ENCODE measurements at places on chromosomes 4 and X.

- DNase-seq, result no peak
Observed at GRCh38 chr4:189809241-189809735, 131.4 kb upstream of the FRG1 start.

- DNase-seq, result no peak
Observed at GRCh38 chrX:29274517-29274916, 687.3 kb downstream of the IL1RAPL1 start.

GRCh38 chrX:78331708-78332107, 4.3 kb upstream of the CYSLTR1 start:
- no peak for DNase-seq

GRCh38 chrX:133495464-133496391, 80.4 kb upstream of the GPC4 start:
- no peak for DNase-seq

- DNase-seq, result peak; percentile 28
Observed at GRCh38 chrX:30657196-30658161, 4.3 kb downstream of the GK start.

DNA sequence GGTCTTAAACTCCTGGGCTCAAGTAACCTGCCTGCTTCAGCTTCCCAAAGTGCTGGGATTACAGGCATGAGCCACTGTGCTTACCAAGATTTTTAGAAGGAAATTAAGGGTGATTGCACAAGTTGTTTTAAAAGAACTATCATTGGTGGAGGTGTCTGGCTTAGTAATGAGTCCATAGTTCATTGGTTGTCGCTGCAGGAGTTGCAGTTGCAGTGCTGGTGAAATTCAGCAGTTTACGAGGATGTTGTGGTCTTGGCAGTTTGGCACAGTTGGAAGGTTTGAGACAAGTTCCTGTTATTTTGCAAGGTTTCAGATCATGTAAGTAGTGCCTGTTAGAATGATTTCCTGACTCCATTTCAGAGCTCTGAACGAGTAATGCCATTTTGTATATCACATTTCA, 48.1 kb downstream of the RAB40AL start:
- peak; percentile 40 for DNase-seq

DNA sequence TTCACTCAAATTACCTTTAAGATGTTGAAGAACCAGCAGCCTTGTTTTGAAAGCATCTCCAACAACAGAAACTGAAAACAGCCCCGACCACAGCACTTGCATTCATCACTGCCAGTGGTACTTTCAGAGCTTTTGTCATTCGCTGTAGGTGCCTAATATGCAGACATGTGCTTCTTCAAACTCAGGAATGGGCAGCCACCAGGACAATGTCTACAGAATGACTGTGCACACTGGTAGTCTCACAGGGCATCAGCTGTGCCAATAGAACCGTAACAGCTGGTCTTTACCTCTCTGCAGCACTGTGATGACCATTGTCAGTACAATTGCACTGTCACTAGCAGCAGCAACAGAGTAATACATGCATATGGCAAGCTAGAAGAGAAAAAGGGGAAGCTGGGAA, 1149.7 kb downstream of the STPG2 start:
- DNase-seq, result no peak

DNA sequence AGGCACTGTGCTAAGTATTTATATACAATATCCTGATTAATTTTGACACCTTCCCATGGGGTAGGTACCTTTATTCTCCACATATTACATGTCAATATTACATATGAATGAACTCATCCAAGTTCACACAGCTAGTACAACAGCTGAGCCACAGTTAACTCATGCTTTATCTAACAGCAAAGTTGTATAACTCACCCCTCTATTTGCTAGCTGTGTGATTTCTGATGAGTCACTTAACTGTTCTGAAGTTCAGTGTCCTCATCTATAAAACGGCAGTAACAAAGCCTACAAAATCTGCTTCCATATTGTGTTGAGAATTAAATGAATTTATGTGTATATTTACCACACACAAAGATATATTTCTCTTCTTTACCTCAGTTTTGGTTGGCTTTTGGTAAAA, 48.2 kb upstream of the KDR start:
- no peak for DNase-seq

DNA sequence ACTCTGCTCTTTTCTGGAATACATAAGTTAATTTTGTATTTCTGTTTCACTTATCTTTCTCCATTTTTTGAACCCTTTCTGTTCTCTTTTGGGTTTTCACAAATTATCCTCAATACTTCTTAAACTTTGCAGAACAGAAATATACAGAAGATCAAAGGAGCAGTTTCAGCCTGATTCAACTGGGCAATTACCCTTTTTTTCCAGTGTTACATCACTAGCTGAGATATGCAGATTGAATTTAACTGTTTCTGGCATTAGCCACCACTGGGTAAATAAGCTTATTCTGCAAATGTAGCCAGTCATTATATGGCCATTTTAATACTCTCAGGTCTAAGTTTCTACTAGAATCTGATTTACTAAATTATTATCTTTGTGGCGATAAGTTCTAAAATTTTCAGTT, 66.9 kb upstream of the GRID2 start:
- DNase-seq, result no peak

DNA sequence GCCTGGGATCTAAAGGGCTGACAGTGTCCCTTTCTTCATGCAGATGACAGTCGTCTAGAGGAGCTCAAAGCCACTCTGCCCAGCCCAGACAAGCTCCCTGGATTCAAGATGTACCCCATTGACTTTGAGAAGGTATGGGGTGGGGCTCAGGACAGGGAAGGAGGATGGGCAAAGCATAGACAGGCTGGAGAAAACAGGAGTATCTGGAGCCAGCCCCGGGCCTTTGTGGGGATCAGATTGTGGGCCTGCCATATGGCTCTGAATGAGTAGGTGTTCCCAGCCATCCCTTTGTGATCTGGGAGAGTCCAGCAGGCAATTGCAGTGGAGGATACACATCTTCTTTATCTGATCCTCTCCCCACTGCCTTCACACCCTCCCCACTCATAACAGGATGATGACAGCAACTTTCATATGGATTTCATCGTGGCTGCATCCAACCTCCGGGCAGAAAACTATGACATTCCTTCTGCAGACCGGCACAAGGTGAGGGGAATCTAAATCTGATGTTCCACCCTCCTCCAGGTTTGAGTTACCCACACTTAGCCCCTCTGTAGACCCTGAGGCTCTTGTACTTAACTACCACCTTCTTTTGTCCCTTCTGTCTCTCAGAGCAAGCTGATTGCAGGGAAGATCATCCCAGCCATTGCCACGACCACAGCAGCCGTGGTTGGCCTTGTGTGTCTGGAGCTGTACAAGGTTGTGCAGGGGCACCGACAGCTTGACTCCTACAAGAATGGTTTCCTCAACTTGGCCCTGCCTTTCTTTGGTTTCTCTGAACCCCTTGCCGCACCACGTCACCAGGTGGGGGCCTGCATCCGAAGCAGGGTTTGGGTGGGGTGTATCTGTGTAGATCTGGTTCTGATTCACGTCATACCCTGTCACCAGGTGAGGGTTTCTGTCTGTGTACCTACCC, 5.8 kb upstream of the CDK16 start:
- DNase-seq, result no peak

GRCh38 chr4:101037249-101037648, 310.1 kb downstream of the PPP3CA start:
- DNase-seq, result no peak

GRCh38 chrX:109623997-109624396, 975 bp downstream of the KCNE5 start:
- DNase-seq, result no peak

- DNase-seq, result no peak
Observed at GRCh38 chrX:110173192-110174175, 144.4 kb downstream of the AMMECR1 start.

DNA sequence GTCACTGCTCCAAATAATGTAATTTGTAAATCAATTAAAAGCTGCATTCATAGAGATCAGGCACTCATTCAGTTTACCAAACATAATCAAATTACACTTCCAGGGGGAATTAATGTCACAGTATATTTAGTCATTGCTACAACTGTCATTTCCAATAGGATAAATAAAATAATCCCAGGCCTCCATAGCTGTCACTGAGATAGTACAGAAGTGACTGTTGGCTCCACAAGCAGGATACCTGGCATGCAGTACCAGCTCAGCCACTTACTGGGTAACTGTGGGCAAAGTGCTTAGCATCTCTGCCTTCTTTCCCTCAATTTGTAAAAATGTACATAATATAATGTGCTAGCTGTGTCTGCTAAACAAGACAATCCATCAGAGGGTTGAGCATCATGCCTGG, 128.1 kb downstream of the CAMK2D start:
- DNase-seq, result no peak

GRCh38 chr4:147837435-147837834, 105.5 kb downstream of the ARHGAP10 start:
- no peak for DNase-seq

DNA sequence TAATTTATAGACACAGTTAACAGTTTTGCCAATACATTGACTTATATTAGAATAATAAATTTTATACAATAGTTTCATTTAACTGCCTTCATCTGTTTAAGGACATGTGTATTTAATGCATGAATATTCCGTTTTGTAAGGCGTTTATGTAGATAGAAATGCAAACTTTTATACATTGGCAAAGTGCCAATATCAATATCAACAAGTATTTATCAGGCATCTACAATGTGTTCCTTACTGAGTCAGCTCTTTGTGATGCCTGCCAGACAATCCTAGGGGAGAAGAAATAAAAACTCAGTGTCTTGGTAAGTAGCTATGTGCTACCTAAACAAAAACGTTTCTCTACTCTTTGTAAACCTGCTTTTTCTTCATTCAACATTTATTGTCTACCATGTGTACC, 1142.2 kb downstream of the C4orf33 start:
- DNase-seq, result no peak

GRCh38 chrX:52410439-52411394, 41.9 kb downstream of the XAGE2 start:
- DNase-seq, result no peak

Data from suppressor macrophage treated with lipopolysaccharide for 4 hours (primary cell).